ENCODE measurements at places on chromosomes 12 and 14.

GRCh38 chr12:124387528-124387911, 92.6 kb downstream of the RFLNA start:
- no peak for DNase-seq

DNA sequence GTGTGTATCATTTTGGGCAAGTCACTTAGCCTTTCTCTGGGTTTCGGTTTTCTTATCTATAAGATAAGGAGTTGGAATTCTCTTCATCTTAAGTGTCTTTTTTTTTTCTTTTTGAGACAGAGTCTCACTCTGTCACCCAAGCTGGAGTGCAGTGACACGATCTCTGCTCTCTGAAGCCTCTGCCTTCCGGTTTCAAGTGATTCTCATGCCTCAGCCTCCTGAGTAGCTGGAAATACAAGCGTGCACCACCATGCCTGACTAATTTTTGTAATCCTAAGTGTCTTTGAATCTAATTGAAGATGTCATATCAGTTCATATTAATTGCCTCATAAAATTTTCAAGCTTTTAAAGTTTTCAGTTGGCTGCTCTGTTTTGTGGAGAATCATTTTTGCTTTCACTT, 4.0 kb downstream of the SRGAP1 start:
- no peak for DNase-seq

GRCh38 chr12:106629797-106630659, 47.2 kb downstream of the RFX4 start:
- DNase-seq, result no peak

DNA sequence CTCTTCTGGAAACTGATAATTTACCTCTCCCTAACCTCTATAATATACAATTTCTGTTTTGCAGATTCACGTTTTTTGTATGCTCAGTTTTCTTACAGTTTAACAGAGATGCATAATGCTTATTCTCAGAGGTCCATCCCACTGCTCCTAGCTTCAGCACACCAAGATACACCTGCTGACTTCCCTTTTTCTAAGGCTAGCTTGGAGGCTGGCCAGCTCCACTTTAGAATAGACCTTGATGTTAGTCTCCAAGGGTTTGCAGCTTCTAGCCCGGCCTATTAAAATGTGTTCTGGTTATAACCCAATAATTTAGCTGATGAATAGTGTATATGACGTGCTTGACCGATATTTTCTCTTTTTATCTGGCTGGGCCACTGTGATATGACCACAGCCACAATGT, 261.2 kb downstream of the EGLN3 start:
- DNase-seq, result no peak

GRCh38 chr14:98871796-98872195, 400.2 kb downstream of the BCL11B start:
- DNase-seq, result no peak

DNA sequence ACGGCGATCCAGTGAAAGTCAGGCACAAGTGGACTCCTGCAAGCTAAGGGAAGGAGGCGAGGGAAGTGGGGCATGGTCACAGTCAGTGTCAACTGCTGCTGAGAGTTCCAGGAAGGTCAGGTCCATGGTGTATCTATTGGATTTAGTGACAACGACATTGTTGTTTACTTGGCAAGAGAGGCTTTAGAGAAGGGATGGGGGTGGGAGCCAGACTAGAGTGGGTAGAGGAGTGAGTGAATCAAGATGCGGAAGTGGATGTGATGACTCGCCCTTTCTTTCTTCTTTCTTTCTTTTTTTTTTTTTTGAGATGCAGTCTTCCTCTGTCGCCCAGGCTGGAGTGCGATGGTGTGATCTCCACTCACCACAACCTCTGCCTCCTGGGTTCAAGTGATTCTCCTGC, 12.5 kb downstream of the P2RX7 start:
- no peak for DNase-seq

- no peak for DNase-seq
These were observed 26.6 kb downstream of the MBIP start for GRCh38 chr14:36293824-36294223.

DNA sequence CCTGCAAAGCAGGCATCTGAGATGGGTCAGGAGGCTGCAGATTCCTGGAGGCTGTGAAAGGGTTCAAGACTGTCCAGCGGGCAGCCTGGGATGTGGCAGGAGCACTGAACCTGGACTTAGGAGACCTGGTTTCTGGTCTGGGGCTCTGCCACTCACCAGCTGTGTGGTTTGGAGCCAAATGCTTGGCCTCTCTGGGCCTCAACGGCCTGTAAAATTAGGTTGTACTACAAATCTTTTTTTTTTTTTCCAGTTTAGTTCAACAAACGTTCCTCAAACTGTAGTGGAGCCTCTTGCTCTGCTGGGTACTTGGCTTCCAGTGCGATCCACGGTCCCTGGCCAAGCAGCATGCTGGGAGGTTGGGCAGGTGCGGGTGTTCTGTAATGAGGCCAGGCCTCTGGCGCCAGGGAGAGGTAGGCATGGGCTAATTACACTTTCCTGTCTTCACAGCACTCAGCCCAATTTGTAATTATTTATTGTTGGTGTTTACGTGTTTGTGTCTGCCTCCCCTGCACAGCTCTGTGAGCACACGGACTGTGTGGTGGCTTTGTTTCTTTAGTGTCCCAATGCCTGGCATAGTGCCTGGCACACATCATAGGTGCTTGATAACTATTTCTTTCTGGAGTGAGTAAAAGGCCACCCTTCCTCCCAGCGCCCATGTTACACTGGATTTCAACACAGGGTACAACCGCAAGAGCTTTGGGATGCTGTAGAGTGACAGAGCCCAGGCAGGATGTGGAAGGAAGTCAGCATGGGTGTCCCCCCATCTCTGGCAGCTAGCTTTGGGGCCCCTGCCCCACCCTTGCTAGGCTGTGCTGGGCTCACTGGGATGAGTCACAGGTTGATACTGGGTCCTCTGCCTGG, 5.8 kb upstream of the KRT80 start:
- DNase-seq, result no peak

GRCh38 chr12:20148241-20148640, 220.1 kb upstream of the PDE3A start:
- DNase-seq, result no peak

DNA sequence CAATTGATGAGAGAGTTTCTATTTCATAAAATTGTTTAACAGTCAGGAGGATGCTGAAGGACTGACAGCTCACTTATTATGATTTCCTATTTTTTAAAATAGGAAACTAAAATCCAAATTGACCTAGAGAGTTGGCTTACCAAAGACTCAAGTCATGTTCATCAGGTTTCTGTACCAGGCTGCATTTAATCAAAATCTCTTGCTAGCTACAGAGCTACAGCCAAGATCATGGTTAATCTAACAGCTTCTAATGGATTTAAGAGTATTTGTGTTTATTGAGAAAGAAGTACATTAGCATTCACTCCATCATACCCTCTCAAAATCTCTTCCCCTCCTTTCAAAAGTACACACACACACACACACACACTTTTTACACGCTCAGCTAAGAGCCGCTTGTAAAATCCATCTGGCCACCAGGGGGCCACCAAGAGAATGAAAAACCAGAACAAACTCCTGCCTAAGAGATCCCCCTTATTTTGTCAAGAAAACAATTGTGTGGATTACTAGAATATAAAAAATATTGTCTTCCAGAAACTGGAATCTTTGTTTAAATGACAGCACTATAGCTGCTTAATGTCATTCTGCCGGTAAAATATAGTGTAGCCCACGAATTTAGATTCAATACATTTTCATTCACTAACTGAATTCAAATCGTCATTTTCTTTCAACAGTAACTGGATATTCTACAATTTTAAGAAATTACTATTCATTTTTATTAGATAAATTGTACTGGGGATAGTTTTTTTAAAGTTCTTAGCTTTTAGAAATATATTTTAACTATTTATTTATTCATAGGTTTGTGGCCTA, 334.0 kb downstream of the BTG1 start:
- peak; percentile 57 for DNase-seq

GRCh38 chr12:4293299-4293965, 19.9 kb downstream of the CCND2 start:
- DNase-seq, result no peak

DNA sequence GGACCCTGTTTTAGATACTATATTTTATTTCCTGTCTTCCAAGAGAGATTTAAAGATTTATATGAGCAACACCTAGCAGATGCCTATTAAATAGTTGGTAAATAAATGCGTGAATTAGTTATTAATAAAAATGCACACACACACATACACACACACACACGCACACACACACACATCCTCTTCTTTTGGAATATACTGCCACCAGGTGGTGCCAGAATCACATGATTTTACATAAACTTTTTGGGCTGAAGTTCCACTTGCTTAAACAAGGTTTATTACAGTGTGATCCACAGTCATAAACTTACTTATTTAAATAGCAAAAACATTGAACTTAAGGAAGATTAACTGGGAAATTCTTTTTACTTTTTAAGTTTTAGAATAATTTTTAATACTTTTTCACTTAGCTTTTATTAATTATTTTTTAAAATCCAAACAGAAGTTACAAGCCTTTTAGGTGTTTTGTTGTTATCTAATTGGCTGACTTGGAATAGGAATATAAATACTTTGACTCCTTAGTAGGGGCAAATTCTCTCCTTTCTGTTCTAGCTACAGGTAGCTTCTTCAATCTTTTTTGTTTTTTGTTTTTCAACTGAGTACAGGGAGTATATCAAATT, 17.5 kb downstream of the RAD51B start:
- DNase-seq, result no peak

GRCh38 chr14:68577802-68578541, 214.9 kb downstream of the ZFP36L1 start:
- DNase-seq, result no peak

DNA sequence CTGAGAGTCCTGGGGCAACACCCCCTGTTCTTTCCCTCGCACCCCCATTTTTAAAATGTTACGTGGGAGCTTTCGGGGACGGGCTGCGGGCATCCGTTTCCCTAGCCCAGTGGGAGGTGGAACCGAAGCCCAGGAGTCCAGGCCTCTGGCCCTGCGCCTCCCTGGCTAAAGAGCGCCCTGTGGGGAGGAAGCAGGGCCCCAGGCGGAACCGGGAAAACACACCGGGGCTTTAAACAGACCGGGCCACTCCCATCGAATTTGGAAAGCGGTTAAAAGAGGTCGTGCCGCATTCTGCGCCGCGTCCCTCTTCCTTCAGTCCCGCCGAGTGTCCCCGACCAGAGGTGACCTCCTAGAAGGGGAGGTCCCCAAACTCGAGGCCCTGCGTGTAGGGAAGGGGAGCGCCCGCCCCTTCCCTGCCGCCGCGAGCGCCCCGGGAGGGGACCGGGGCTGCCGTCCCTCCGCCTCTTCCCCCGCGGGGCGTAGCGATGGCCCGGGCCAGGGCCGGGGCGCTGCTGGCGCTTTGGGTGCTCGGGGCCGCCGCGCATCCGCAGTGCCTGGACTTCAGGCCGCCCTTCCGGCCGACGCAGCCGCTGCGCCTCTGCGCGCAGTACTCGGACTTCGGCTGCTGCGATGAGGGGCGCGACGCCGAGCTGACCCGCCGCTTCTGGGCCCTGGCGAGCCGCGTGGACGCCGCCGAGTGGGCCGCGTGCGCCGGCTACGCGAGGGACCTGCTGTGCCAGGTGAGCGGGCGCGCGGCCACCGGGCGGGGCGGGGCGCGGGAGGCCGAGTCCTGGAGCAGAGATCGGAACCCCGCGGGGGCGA, at the start of gene HHIPL1:
HHIPL1 (plus strand) TSS at position 407 of the 822 bp plus-strand sequence; CDS start at position 486, 79 bp downstream.
- no peak for DNase-seq

Data from stimulated activated CD4-positive, alpha-beta T cell treated with anti-CD3 and anti-CD28 coated beads, TNF-alpha, amount 100 ng/mL, for 24 hours (primary cell).